ENCODE measurements at places on chromosomes 3 and 15.

DNA sequence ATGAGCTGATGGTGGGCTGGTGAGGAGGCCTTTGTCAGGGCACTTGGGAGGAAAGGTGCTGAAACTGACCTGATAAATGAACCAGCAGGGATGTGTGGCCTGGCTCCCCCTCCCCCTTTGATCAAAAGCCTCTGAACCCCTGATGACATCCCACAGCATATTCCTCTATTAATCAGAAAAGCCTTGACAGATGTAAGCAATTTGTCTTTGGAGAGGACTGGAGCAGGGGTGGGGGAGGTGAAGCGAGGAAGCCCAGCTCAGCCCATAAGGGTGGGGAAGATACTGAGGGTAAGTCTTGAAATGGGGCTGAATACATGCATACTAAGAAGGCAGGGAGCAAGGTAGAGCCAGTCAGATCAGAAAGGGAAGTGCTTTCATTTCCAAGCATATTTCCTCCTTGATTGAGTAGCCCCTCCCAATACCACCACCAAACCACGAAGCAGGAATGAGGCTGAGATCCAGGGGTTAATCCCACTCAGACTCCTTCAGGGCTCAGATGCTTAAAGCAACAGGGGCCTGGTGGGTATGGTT lies 34.7 kb upstream of the MRPS22 start:
- no peak for DNase-seq

GRCh38 chr3:46673151-46674030 lies 20.1 kb downstream of the ALS2CL start:
- no peak for DNase-seq

DNA sequence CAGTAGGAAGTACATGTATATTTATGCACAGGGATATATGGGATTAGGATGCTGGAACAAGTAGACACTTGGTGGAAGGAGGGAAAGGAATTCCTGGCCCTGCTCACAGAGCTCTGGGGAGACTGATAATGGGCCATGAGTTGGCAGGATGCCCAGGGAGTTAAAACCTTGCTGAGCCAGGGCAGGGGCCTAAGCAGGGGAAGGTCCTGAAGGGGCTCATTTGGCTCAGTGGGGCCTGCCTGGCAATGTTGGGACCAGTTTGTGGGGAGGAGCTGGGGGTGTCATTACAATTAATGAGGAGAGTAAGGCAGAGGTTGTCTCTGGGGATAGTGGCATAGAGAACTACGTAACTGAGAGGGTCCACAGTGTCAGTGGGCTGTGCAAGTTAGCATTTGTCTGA lies 124.2 kb upstream of the ADPGK start:
- DNase-seq = no peak

- no peak for DNase-seq
Observed at GRCh38 chr3:106247902-106248684, 379.3 kb upstream of the CBLB start.

- peak; percentile 42 for DNase-seq
Observed at GRCh38 chr15:95291898-95292472, 1038.5 kb upstream of the NR2F2 start.

- DNase-seq = peak; percentile 35
Observed at GRCh38 chr3:194536871-194537637, 50.3 kb upstream of the ATP13A3 start.

DNA sequence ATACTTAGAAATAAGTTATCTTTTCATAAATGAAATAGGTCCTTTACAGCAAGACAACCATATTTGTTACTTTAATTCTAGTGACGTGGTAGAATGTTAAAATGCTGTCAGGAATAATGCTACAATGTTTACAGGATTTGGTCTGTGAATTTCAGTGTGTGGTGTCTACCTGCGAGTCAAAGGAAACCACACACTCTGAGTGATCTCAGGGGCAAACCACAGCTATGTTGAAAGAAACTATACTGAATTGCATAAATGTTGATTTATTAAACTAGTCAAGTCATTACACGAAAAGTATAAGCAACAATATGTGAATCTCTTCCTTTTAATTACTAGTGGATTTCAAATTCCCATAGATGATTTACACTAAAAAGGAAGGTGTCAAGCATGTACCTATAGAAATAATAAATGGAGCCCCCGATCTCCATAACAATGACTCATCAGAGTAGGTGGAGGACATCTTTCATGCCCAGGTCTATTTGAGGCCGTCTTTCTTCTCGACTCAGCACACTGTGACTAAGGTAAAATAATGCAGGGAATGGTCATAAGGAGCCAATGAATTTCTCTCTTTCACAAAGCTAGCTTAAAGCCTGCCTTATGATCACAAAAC lies 463.0 kb downstream of the ERC2 start:
- DNase-seq = no peak

GRCh38 chr3:63940389-63940757 lies 28.2 kb upstream of the SCAANT1 start:
- no peak for DNase-seq

- DNase-seq = no peak
Observed at GRCh38 chr3:46615050-46615775, 2.9 kb downstream of the FAM240A start.

- DNase-seq = no peak
Observed at GRCh38 chr3:48426944-48427629, 2.8 kb downstream of the PLXNB1 start.

DNA sequence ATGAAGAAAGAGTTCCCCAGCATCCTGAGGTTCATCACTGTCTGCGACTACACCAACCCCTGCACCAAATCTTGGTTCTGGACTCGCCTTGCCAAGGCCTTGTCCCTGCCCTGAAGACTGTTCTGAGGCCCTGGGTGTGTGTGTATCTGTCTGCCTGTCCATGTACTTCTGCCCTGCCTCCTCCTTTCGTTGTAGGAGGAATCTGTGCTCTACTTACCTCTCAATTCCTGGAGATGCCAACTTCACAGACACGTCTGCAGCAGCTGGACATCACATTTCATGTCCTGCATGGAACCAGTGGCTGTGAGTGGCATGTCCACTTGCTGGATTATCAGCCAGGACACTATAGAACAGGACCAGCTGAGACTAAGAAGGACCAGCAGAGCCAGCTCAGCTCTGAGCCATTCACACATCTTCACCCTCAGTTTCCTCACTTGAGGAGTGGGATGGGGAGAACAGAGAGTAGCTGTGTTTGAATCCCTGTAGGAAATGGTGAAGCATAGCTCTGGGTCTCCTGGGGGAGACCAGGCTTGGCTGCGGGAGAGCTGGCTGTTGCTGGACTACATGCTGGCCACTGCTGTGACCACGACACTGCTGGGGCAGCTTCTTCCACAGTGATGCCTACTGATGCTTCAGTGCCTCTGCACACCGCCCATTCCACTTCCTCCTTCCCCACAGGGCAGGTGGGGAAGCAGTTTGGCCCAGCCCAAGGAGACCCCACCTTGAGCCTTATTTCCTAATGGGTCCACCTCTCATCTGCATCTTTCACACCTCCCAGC lies 2.9 kb downstream of the MYD88 start:
- DNase-seq = no peak

DNA sequence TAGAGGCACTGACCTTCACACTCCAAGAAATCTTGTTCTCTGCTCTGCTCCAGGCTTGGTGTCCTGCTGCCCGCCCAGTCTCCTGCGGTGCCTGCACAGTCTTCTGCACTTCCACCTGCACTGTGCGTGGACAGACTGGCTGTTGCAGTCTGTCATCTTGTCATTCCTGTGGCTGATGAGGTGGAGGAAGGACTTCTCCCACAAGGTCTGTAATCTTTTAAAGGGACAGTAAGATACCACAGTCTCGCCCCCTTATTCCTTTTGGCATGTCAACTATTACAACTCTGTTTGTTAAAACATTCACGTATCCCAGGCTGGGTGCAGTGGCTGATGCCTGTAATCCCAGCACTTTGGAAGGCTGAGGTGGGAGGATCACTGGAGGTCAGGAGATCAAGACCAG lies 54.1 kb upstream of the IGF2BP2 start:
- no peak for DNase-seq

All from G401 (cell line).